ENCODE measurements at places on chromosomes 6 and 20.
A peak's percentile ranks its signal among the peaks of the same experiment; 100 is the strongest.

- no peak for DNase-seq
Observed at GRCh38 chr20:16392346-16392745, 180.9 kb downstream of the KIF16B start.

- DNase-seq = no peak
Observed at GRCh38 chr6:126380072-126380583, 40.2 kb downstream of the CENPW start.

- DNase-seq = no peak
Observed at GRCh38 chr6:148750838-148751792, 4.3 kb downstream of the UST start.

DNA sequence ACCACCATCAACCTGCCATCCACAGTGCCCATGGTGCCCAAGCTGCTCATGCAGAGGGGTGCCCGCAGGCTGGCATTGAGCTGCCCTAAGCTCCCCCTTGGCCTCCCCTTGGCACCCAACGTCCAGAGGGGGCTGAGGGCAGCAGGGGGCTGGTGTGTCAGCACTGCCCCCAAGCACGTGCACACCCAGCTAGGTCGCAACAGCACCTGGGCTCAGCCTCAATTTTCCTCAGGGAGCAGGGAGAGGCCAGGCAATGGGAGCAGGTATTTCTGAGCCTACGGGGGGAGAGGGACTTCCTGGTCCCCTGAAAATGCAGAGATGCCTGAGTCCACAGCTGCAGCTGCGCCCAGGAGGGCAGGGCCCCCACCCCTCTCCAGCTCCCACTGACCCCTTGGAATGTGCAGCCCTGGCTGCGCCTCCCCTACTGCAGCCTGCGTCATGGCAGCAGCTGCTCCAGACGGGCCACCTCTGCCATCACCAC lies 204.2 kb downstream of the ANKRD60 start:
- no peak for DNase-seq

GRCh38 chr6:139143111-139143510 lies 8.2 kb downstream of the HECA start:
- DNase-seq = no peak

DNA sequence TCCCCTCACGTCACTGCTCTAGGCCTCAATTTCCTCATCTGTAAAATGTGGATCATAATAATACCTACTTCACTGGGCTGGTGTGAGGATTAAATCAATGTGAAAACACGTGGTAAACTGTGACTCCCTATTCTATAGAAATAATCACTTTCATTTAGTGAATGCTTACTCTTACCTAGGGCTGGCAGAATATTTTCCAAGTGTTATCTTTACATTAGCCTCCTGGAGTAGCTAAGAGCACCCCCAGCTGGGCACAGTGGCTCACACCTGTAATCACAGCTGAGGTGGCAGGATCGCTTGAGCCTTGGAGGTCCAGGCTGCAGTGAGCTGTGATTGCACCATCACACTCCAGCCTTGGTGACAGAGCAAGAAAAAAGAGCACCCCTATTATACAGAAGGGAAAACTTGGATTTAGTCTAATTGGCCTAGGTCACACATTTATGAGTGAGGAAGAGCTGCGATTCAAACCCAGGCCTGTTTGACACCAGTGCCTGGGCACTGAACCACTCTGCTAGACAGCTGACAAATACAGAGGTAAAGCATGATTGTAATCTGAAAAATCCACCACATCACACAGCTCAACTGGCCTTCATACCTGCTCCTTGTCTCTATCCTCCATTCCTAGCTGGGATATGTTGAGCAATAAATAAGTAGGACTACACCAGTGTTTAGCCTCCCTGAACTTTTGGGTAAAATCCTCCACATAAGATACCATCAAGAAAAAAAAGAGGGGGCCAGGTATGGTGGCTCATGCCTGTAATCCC lies 1.4 kb upstream of the SNTA1 start:
- peak; percentile 34 for DNase-seq

GRCh38 chr20:47353239-47353691 lies 3.2 kb downstream of the ZMYND8 start:
- DNase-seq = no peak

- no peak for DNase-seq
Observed at GRCh38 chr6:109002882-109003281, 91.8 kb downstream of the SESN1 start.

GRCh38 chr6:39812853-39813533 lies 20.8 kb downstream of the DAAM2 start:
- DNase-seq = no peak

- no peak for DNase-seq
Observed at GRCh38 chr6:13400772-13401171, 72.4 kb upstream of the TBC1D7 start.

DNA sequence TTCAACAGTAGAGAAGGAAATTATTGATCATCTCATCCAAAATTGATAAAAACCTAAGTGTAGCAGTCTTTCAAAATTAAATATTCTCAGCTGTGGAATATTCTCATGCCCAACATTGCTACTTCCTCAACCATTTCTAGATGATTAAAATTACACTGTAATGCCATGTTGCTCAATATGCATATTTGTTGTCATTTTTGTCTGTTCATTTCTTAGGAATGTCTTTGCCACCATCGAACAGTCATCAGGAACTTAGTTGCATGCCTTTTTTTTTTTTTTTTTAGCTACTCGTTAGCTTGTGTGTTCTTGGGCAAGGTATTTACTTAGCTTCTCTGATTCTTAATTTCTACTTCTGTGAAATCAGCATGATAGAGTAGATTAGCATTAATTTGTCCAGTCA lies 188.6 kb downstream of the DTNBP1 start:
- DNase-seq = no peak

DNA sequence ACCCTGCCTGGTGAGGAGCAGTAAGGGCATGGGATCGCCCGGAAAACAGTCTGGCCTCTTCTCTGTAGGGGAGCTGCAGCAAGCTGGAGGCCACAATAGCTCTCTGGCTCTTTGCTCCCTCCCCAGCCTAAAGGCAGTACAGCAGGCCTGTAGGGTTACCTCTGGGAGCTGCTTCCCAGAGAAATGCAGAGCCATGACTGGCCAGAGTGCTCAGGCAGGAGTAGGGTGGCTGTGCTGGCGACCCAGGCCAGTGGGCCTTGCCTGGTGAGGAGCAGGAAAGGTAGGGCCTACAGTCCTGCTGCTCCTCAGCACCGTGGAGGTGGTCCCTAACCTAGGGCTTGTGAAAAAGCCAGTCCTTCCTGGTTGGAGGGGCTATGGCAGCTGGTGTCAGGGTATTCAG lies 129.9 kb upstream of the CHD6 start:
- no peak for DNase-seq

DNA sequence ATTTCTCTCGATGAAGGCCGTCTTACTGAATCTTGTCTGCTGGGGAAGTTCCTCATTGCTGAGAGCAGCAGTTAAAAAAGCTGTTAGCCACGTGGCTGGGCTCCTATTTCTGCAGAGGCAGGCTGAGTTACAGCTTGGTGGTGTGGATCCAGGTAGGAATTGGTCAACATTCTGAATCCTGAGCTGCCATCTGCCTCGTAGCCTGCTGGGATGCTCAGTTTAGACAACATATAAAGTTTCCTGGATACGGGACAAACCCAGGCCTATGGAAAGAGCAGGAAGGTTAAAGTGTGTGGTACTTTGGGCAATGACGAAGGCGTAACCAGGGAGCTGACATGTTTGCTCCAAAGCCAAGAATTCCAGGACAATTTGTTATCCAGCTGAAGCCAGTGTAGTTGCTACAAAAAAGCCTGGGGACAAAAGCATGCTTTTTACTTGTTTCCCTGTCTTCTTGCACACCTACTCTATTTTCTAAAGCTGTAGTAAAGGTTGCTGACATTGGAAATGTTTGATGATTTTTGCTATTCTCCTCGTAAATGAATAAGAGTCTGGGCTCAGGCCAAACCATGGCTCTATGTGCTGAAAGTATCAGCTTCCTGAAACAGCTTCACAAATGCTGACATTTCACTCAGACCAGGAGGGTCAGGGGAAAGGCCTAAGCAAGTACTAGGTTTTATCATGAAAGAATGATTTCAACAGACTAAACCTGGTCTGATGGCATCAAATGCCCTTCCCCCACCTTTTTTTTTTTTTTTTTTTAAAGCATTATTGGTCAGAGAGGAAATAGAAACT lies 12.4 kb upstream of the MYLK2 start:
- no peak for DNase-seq

DNA sequence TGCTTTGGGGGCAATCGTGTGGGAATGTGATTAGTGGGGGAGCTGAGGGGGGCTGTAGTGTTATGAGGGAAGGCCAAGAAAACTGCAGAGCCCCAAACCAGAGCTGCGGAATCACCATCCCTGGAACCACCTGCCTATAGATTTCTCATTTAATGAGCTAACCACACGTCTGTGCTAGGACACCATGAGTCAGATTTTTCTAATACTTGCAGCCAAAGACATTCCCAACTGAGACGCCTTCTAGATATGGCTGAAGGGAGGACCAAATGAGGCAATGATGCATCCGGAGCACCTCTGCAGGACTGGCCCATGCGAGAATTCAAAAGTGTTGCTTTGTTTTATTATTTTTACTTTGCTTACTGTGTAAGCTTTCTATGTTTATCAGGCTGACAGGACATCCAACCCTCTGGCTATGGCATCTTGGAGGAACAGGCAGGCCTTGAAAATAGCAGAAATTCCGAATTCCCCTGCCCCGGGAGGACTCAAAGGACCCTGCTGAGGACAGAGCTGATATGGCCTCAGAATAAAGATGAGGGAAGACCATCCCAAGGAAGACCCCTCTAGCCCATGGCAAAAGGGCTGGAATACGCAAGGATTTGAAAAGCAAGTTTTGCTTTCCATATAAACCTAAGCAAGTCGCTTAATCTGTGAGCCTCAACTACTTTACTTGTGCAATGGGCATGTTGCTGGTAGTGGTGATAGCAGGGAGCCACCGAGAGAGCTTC lies 3.1 kb upstream of the PTGIS start:
- no peak for DNase-seq

GRCh38 chr6:157014871-157015270 lies 237.7 kb downstream of the ARID1B start:
- no peak for DNase-seq

DNA sequence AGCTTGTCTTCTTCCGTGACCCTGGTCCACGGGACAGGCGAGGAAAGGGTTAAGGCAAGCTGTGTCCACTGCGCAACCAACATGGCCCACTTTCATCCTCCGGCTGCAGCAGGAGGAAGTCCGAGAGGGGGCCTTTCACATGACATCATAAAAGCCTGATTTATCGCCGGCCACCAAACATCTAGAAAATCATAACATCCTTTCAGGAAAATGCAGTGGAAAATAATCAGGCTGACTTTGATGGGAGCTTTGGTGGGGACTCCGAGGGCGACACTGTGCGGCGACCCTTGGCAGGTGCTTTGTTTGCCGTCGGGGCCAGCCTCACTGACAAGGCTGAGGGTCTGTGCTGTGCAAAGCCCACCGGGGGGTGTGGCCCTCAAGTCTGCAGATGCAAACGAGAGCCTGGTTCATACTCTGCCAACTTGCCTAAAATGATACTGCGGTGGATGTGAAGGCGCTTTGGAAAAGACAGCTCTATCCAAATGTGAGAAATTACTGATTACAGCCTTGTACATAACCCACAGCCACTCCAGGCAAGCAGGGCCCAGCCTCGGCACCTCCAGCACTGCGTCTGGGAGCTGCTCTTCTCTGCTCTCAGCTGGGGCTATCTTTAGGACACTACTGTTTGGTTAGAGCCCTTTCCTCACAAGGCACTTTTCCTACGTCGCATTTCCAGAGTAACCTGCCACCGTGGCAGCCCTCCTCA lies 25.7 kb downstream of the FOXC1 start:
- DNase-seq = no peak

DNA sequence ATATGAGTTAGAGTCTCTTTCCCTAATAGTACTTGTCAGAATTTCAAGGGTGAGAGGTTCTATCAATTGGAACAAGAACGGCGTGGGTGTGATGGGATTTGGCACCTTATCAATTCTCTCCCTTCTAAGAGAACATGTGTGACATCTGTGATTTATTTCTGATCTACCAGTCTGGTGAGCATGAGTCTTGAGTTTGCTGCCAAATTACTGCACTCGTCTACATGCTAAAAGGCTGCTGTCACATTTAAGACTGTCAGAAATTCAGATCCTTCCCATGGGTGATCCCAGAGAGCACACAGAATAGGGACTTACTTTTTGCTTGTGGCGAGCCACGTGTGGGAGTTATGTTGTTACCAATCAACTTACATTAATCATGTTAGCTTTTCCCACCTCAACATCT lies 370.2 kb upstream of the SASH1 start:
- no peak for DNase-seq

DNA sequence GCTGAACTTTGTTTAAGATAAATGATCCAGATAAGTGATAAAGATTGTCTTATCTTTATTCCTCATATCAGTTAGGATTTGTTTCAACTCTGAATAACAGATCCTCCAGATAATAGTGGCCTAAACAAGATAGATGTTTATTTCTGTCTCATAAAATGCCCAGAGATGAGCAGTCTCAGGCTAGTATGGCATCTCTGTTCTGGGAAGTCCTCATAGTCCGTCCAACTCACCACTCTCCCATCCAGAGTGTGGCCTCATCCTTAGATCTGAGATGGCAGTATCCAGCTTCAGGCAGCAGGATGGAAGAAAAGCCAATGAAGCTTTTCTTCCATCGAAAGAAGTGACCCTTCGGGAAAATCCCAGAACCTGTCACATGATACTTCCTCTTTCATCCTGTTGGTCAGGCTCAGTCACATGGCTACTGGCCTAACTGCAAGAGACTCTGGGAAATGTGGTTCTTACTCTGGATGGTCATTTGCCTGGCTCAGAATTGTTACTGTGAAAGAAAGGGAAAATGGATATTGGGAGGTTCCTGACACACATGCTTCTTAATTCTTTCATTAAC lies 29.4 kb upstream of the TAGAP start:
- DNase-seq = no peak

DNA sequence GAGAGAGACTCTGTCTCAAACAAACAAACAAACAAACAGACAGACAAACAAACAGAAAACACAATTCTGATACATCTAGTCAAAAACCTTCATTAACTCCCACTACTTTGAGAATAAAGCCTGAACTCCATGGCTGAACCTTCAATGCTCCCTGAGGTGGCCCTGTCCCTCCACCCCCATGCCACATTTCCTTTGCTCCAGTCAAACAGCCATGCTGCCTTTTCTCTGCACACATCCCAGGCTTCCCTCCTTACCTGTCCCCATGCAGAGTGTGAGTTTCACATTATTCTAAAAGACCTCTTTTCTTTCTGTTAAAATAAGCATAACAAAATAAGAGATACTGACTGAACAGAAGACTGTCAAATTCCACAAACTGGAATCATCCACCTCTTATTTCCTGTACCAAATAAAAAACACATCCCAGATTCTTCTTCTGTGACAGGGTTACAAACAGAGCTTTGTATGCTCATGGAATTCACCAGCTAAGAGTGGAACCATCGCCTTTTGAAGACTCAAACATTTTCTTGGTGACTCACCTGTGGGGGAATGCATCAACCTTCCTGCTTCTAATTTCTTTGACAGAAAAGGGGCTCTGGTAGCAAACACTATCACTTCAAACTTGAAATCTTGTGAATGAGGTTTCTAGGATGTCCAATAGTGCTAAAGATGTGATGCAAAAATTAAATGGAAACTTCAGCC lies 71.0 kb upstream of the SLC22A16 start:
- DNase-seq = no peak

- DNase-seq = no peak
Observed at GRCh38 chr20:25249198-25249931, 1.5 kb downstream of the PYGB start.

GRCh38 chr6:41668968-41669367 lies 30.7 kb downstream of the MDFI start:
- DNase-seq = no peak

Data from NCI-H2081 (cell line).